Vagina (tissue), 2 donors: ENCODE measurements at places on chromosomes 2 and 18. TPM values are rescaled to one million over a fixed set of nuclear protein-coding genes. Genes with fewer than 3 reads are reported as not detected.

The MAP2 gene
- 15.5 TPM for total RNA-seq

The SP100 gene
- total RNA-seq: 64.8 TPM

The RAPGEF4 gene
- 18.4 TPM for total RNA-seq

DNA sequence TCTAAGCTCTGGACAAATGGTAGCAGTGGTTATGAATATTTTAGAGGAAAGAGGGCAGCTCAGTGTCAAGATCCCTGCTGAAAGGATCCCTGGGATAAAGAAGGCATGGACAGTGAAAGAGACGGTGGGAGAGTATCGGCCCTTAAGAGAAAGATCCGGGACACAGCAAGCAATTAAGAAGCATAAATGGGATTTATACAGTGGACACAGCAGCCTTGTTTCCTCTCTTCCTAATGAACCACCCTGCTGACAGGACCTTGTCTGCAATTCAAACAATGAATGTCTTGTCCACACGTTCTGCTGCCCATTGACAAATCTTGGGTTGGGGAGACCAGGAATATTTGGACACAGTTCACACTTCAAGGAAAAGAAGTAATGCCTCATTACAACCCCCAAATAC is 16.5 kb downstream of the CPLX4 start:
- H3K27me3 ChIP-seq: no peaks in the 10 kb centered on the region
- no peak overlapping the region for H3K4me3 ChIP-seq
- no peak overlapping the region for H3K27ac ChIP-seq
- no peaks in the 10 kb centered on the region for H3K4me1 ChIP-seq
- no peaks in the 10 kb centered on the region for H3K36me3 ChIP-seq

The RAB27B gene
- total RNA-seq: 6.1 TPM

DNA sequence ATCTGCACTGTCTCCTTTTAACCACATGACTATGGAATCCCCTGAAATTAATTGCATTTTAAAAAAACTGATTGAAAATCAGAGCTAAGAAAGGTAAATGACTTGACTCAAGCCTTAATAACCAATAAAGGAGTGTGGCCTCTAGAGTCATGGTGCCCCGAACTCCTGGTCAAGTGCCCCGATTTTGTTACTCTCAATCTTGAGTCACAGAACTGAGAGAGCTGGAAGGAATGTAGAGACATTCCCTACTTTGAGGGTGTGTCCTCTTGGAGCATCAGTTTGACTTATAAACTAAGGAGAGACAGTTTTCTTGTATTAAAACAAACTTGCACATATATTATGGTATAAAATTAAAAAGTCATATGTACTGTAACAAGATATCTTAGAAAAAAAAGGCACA is 2.4 kb downstream of the WDR43 start:
- H3K27ac ChIP-seq: no peak overlapping the region
- no peaks in the 10 kb centered on the region for H3K27me3 ChIP-seq
- DNase-seq: no peak
- H3K36me3 ChIP-seq: no peaks in the 10 kb centered on the region
- H3K4me3 ChIP-seq: no peak overlapping the region
- peaks cover 46% of the 10 kb centered on the region for H3K4me1 ChIP-seq

The STAT1 gene
- total RNA-seq: 35.6 TPM

GRCh38 chr18:5969989-5970403 is 74.7 kb upstream of the TMEM200C start:
- no peak overlapping the region for H3K4me3 ChIP-seq
- no peaks in the 10 kb centered on the region for H3K27me3 ChIP-seq
- H3K4me1 ChIP-seq: no peaks in the 10 kb centered on the region
- H3K27ac ChIP-seq: no peak overlapping the region

DNA sequence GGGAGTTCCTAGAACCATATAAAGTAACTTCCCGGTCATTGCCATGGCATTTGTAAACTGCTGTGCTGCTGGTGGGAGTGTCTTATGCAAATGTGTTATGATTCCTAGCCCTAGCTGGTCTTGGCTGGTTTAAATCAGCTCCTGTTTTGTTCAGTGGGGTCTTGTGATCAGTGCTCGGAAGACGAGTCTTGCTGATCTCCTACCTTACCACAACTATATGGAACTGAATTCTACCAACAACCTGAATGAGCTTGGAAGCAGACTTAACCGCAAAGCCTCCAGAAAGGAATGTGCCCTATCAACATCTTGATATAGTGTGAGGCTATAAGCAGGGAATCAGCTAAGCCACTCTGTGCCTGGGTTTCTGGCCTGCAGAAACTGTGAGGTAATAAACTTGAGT is 33.5 kb downstream of the POLE4 start:
- H3K27ac ChIP-seq: no peak overlapping the region
- no peaks in the 10 kb centered on the region for H3K4me1 ChIP-seq
- no peak for DNase-seq

- peaks cover 59% of the 10 kb centered on the region for H3K4me1 ChIP-seq
- H3K36me3 ChIP-seq: no peaks in the 10 kb centered on the region
- peak overlapping the region; percentile 99 for H3K27ac ChIP-seq
- DNase-seq: no peak
- H3K27me3 ChIP-seq: no peaks in the 10 kb centered on the region
Observed at GRCh38 chr2:197433780-197434438, 919 bp downstream of the SF3B1 start.

- no peak overlapping the region for H3K4me3 ChIP-seq
- no peaks in the 10 kb centered on the region for H3K4me1 ChIP-seq
- H3K27ac ChIP-seq: no peak overlapping the region
- DNase-seq: no peak
- H3K27me3 ChIP-seq: no peaks in the 10 kb centered on the region
- no peaks in the 10 kb centered on the region for H3K36me3 ChIP-seq
Observed at GRCh38 chr2:196453613-196454047, 185.9 kb upstream of the CCDC150 start.

The SCN7A gene
- total RNA-seq: 15.0 TPM

GRCh38 chr2:240965296-240965904 is 33.0 kb upstream of the SNED1 start:
- peaks cover 31% of the 10 kb centered on the region for H3K4me1 ChIP-seq
- no peak overlapping the region for H3K27ac ChIP-seq
- no peaks in the 10 kb centered on the region for H3K27me3 ChIP-seq
- H3K4me3 ChIP-seq: no peak overlapping the region
- no peaks in the 10 kb centered on the region for H3K36me3 ChIP-seq
